ENCODE measurements at places on chromosomes 2 and 18.

DNA sequence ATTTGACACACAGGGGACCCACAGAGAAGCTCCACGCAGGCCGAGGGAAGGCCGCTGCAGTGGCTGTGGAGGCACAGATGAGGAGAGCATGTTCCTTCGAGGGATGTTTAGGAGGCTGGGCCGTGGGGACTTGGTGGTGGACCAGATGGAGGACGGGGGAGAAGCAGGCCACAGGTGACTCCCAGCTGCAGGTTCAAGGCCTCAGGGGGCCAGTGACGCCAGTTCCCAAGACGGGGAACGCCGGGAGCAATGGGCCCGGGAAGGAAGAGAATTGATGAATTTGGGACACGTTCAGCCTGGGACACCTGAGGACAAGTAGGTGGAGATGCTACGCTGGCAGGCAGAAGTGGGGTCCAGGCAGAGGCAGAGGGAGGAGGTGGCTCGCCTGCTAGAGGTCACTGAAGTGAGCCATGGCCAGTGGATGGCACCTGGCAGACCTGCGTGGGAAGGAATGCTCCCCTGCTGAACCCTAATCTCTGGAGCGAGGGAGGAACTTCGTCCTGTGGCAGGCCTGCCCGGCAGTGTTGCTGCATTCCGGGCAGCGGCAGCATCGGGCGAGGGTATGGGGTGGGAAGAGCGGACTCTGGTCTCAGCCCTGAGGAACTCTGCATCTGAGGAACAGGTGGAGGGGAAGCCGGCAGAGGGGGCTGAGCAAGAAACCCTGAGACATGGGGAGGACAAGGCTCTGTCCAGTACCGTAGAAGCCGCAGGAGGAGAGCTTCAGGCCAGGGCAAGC lies 25.2 kb upstream of the HPCAL1 start:
- no peak for DNase-seq

DNA sequence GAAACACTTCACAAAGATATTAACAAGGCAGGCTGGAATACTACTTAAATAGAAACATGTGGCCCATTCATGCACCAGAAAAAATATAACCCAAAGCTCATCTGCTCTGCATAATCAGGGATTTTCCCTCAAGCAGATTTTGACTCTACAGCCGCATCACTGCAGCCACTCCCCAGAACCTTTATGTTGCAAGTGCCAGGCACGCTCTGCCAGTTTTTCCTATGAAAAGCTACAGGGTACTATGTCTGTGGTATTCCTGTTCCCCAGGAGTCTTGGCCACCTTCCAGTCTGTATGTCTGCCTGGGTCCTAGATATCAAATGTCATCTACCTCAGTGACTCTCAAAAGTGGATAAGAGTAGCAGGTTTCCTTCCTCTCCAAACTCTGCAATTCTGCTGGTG lies 3.8 kb downstream of the COA5 start:
- DNase-seq: no peak

DNA sequence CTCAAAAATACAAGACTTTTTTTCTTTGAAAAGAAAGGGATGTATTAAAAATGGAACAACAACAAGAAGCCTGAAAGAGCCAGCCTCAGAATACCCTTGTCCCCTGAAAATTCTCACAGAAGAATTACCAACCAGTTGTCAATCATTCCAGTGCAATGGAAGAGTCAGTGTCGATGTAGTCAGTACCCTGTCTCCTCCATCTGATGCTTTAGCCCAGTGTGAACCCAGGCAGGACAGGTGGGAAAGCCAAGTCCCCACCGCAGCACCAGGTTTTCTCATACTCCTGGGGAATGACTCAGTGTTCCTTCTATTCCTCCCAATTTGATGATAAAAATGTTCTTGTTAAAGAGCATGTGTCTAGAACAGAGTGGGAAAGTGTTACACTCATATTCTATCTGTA lies 332.0 kb upstream of the CHAC2 start:
- DNase-seq: no peak

DNA sequence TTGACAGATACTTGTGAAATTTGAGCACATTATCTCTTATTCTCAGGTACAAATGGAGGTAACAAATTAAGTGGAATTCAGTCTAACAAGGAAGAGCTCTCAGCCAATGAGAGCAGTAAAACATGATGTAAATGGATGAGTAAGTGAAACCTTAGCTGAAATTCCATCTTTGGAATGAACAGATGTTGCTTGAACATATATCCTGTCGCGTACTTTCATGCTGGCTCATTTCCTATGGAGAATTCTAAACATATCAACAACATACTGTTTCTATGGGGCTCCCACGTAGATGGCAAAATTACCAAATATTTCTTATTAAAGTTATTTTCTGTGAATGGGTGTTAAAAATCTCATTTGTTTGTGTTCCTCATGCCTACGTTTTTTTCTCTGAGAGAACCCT lies 256.3 kb upstream of the LINC00305 start:
- DNase-seq: no peak

- DNase-seq: no peak
Observed at GRCh38 chr2:1183300-1183699, 230.0 kb upstream of the TPO start.

- DNase-seq: no peak
Observed at GRCh38 chr2:210839034-210839433, 282.6 kb downstream of the CPS1 start.

GRCh38 chr2:112566104-112566503 lies 18.3 kb upstream of the CHCHD5 start:
- DNase-seq: no peak

DNA sequence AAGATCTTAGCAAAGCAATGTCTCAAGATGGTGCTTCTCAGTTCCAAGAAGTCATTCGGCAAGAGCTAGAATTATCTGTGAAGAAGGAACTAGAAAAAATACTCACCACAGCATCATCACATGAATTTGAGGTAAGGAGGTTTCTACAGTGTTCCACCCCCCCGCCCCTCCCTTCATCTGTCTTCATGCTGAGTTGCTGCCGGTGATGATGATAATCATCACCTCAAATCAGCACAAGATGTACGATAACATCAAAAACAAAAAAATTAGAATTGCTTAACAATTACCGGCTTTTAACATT lies 14.6 kb downstream of the UGP2 start:
- no peak for DNase-seq

DNA sequence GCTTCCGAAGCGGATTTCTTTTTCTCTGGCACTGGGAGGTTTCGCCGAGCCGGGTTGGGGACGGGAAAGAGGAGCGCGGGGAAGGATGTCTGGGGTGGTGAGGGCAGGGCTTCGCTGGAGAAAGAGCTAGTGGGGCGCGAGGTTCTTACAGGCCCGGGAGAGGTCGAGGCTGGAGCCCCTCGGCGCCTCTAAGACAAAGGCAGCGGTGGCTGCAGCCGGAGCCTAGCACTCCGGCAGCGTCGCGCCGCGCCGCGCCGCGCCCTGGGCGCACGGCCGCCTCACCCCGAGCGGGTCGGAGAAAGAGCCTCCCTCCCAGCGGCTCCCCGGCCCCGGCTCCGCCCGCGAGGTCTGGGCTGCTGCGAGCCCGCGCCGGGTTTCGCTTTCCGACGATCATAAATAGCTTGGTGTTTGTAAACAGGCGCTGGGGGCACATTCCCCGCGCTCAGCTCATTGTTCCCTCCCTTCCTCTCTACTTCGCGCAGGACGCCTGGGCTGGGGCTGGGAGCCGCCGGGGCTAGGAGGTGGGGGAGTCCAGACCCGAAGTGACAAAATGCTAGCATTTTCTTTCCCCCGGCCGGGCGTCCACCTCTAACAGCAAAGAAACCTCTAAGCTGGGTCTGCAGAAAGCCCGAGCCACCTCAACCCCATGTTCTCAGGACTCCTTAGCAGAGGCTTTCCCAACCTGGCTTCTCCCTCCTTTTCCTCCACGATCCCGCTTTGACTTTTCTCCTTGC lies 813 bp upstream of the MEIS1 start:
- DNase-seq: no peak

DNA sequence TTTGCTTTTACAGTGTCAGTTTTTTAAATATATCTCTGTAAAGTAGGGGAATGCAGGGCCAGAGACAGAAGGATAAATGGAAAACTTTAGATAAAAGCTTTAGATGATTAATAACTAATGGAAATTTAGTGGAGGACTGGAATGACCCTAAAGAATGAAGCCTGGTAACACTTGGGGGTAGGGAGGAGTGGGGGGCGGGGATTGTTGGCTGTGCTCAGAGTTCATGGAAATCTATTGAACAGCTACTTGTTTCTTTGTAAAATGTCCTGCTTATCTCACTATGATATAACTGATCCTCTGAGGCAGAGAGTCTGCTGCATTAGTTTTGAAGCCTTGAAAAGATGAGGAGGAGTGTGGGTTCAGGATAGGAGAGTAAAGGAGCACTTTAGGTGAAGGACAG lies 90.5 kb downstream of the TMEM185B start:
- no peak for DNase-seq

DNA sequence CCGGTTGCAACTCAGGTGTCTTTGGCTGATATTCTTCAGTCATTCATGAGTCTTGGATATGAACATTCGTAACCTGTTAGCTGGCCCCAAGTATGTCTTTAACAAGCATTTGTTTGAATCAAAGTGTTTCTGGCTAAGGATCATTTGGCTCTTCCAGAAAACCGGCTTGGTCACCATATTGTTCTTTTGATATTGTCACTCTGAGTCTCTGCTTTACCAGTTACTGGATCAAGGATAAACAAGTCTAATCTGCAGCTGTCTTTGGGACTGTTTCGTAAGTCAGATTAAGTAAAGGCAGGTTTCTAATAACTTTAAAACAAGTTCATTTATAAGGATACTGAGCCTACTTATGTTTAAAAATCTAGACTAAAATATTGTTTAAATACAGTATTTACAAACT lies 49.1 kb downstream of the KDM3A start:
- no peak for DNase-seq

DNA sequence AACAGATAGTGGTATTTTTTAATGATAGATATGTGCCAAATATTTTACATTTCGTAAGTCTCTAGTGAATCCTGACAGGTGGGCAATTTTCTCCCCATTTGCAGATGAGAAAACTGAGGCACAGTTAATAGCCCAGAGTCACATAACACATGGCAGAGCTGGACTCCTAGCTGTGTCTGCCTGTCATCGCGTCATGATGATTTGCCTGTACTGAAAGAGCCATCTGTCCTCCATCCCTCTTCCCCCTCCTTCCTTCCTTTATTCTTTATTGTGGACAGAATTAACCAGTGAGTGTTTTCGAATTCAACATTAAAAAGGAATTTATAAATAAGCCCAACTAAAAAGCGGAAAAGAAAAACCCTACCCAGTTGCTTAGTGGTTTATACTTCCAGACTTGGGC lies 3.2 kb downstream of the DNAJB2 start:
- no peak for DNase-seq

DNA sequence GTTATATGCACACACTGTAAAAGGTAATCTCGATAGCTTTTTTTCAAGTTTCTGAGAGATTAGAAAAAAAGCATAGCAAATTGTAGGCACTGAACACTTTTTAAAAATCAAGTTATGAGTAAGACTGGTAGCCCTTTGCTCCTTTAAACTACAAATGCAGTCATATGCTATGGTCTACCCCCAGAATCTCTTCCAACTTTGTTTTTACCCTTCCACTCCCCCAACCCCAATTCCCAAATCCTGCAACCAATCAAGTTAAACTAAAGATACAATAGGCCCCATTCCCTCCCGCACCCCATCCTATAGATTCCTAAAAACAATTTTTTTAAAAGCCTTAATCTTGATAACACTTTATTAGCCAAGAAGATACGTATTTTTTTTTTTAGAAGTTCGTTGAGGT lies 752 bp upstream of the BAZ2B start:
- DNase-seq: no peak

GRCh38 chr2:133489146-133489545 lies 79.1 kb downstream of the NCKAP5 start:
- DNase-seq: no peak

DNA sequence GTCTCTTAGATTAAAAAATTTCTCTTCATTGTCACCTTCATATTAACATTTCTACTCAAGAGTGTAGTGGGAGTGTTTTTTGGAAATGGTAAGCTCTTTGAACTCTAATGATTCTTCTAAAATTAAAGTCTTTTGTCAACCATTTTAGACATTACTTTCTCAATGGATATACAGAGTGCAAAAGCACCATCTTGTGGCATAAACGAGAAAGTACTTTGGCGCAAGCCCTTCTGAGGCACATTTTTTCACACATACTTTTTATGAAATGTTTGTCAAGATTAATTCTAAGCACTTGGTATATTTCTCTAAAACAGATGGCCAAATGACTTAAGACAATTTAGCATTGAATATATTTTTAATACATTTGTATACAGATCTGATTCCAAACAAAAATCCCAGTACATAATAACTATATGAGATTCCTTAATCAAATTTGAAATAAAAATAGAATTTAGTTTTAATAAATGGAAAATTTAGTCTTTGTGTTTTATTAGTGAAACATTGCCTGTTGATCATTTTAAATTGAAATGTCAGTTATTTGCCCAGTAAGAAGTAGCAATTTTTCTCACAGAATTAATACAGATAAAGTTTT lies 63.3 kb upstream of the GALNT5 start:
- DNase-seq: no peak

GRCh38 chr2:17223211-17223610 lies 295.0 kb downstream of the RAD51AP2 start:
- no peak for DNase-seq

DNA sequence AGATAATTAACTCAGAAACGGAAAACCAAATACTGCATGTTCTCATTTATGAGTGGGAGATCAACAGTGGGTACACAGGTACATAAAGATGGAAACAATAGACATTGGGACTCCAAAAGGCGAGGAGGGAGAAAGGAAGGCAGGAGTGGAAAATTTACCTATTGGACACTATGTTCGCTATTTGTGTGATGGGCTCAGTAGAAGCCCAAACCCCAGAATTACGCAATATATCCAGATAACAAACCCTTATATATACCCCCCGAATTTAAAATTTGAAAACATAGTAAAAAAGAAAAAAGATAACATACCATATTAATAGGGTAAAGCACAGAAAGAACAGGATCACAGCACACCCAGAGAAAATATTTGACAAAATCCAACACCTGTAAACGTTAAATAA lies 1351.7 kb upstream of the FAM98A start:
- DNase-seq: no peak

- no peak for DNase-seq
Observed at GRCh38 chr2:941871-942270, 8.8 kb upstream of the SNTG2 start.

DNA sequence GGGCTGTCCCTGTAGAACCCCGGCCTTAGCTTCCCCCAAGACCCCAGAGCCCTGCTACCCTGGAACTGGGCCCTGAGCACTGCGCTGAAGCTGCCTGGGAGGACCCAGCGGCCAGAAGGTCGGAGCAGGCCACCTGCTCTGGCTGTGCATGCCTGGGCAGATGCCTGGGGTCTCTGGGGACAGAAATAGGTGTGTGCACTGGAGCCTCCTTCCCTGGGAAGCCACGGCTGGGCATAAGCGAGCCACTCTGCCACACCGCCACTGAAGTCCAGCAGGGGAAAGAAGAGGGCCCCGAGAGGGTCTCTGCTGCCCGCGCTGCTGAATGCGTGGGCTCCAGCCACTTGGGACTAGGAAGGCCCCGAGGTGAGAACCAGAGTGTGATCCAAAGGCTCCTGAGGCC lies 6.7 kb downstream of the GBX2 start:
- DNase-seq: no peak

DNA sequence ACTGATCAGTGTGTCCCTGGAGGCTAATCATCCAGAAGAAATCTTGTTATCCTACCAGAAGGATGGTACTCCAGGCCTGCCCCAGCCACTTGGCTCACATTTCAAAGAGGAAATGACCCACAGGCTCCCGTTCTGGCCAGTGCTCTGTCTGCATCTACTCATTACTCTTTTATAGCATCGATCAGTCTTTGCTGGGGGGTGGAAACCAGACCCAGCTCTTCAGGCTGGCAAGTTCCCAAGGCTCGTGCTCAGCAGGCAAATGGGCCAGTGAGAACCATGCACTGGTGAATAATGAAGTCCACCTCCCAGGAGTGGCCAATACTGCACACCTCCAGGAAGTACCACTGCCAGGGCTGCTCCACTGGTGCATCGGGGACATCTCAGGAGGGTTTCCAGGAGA lies 38.8 kb downstream of the DNER start:
- DNase-seq: no peak
